ENCODE measurements at places on chromosomes 3 and 15.

DNA sequence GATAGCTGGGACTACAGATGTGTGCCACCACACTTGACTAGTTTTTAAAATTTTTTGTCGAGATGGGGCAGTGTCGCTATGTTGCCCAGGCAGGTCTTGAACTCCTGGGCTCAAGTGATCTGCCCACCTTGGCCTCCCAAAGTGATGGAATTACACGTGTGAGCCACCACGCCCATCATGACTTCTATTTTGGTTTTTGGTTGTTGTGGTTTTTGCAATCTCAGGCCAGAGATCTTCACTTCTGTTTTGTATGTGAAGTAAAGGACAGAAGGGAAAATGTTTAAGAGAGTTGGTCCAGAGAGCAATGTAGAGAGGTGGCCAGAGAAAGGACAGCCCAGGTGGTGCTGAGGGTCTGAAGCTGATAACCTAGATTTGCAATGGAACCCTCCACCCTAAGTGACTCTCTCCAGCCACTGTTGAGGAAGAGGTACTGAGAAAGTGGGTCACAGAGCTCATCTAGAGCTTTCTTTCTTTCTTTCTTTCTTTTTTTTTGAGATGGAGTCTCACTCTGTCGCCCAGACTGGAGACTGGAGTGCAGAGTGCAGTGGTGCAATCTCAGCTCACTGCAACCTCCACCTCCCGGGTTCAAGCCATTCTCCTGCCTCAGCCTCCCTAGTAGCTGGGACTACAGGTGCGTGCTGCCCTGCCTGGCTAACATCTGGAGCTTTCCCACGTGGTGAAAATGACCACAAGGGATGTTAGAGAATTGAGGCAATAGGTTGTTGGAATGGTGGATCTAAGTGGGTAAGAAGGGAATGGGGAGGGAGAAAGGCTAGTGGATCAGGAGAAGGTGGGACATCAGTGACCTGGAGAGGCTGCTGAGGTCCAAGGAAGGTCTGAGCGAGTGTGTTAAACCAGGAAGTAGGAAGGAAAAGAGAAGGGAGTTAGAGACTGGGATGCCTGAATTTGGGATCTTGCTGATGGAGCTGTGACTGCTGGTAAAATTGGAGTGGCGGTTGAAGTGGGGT is 22.4 kb upstream of the SEMA4B start:
- DNase-seq = no peak

DNA sequence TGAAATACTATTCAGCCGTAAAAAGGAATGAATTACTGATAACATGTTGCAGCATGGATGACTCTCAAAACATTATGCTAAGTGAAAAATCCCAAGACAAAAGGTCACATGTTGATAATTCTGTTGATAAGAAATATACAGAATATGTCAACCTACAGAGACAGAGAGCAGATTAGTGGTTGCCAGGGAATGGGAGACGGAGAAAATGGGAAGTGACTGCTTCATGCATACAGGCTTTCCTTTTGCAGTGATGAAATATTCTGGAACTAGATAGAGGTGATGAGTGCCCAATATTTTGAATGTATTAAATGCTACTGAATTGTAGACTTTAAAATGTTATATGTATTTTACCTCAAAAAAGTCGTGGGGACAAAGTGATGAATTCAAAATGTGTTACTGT is 56.2 kb downstream of the ABHD2 start:
- DNase-seq = no peak

GRCh38 chr3:69420781-69421520 is 35.1 kb upstream of the FRMD4B start:
- DNase-seq = no peak

DNA sequence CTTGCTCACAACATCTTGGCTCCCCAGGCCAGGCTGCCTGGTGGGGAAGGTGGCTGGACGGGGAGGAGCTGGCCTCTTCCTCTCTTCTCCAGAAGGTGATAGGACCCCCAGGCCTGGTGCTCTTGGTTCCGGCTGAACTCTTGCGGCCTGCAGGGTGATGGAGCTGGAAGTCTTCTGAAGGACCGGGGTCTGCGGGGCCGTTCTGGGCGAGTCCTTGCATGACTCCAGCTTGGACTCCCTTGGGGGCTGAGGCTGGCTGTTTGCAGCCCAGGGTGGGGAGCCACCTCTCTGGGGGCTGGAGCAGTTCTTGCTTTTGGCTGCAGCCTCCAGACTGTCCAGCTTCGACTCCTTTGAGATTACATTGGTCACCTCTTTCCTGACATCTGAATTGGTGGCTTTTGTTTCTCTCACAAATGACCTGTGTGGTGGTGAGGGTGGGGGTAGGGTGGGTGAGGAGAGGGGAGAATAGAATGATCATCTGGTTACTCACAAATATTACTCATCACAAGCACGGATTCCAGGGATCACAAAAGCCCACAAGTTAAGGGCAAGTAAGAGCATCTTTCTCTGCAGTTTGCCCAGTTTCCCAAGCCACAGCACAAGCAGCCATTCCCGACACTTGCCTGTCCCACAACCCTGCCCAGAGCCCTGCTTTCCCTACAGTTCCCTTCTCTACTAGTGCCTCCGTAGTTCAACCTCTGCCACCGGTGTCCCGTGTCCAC is 149.1 kb upstream of the HACD2 start:
- no peak for DNase-seq

GRCh38 chr15:93913871-93914270 is 317.5 kb upstream of the MCTP2 start:
- no peak for DNase-seq

All from activated CD4-positive, alpha-beta T cell treated with anti-CD3 and anti-CD28 coated beads, Interleukin-2, amount 50 U/mL, for 4 hours (primary cell).